ENCODE measurements at places on chromosomes 3 and 15.

- DNase-seq: no peak
Observed at GRCh38 chr3:161212171-161212771, 8.8 kb upstream of the NMD3 start.

DNA sequence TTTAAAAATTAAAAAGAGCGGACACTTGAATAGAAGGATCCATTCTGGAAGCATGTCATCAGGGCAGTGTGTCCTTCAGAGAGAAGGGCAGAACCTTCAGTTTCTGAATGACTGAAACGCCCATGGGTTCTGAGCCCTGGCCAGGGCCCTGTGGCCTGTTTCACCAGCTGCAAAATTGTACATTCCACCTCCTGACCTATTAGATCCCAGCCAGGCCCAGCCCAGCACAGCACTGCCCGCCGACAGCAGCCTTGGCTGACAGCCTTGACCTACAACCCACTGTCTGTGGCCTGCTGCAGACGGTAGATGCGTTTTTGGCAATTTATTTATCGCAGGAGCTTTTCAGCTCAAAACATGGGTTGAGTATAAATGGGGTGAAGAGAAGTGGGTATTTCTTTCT is 5.9 kb upstream of the POLG start:
- no peak for DNase-seq

- no peak for DNase-seq
Observed at GRCh38 chr3:151198849-151199248, 4.2 kb downstream of the GPR171 start.

DNA sequence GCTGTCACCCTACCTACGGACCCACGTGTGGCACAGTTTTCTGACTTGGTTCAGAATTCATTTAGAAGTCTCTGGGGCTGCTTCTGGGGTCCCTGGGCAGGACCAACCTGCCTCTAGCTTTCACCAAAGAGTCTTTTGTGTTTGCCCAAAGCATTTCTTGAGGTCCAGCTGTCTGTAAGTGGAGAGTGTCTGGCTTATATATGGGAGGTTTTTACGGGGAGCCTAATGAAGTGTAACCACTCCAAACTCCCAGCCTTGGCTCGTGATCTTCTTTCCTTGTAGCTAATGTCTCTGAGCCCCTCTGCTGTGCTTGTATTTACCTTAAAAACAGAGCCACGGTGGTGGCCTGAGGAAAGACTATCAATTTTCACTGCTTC is 109.0 kb upstream of the CTDSPL start:
- no peak for DNase-seq

All from right renal pelvis (tissue), 4 donors.